ENCODE measurements at places on chromosomes 4 and X. TPM values are rescaled to one million over a fixed set of nuclear protein-coding genes. Genes with fewer than 3 reads are reported as not detected.

Gene GNL3L
- total RNA-seq = 24.6 TPM

Gene SATL1
- not detected for total RNA-seq

Gene ZNF732
- total RNA-seq = not detected

Gene ADGRG4
- not detected for total RNA-seq

Gene CAPN6
- 1.5 TPM for total RNA-seq

Gene MUC7
- total RNA-seq = not detected

Gene FGA
- total RNA-seq = not detected

Gene PAGE2
- not detected for total RNA-seq

Gene PRRG3
- 0.08 TPM for total RNA-seq

Gene CACNA1F
- 0.11 TPM for total RNA-seq

Gene TLR2
- total RNA-seq = 6.4 TPM

Gene RNF128
- total RNA-seq = 0.55 TPM

DNA sequence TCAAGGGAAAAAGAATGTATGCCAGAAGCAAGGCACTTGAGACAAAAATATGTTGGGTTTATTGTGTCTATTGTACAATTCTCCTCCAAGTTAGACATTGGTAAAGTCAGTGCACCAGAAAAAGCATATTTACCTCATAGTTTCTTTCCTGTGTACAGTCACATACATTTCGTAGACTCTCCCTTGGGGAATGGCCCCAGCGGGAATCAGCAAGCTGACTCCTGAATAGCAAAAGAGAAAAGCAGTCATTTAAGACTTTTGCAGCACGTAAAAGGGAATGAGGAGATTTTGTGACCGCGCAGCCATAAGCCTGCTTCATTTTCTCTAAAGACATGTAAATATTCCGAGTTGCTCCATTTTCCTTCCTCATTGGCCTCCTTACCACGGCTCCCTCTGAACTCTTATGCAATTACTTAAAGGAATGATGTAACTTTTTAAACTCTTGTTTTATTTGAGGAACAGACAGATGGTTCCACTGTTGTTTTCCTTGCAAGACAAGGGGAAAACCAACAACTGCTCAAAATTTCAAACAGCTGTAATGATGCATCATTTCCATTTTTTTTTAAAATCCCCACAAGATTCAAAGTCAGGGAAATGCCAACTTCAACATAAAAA is 332.7 kb downstream of the UNC5C start:
- DNase-seq = no peak

GRCh38 chr4:30837131-30837539 is 117.0 kb downstream of the PCDH7 start:
- no peak for DNase-seq

GRCh38 chr4:105351861-105352260 is 122.0 kb downstream of the PPA2 start:
- no peak for DNase-seq

DNA sequence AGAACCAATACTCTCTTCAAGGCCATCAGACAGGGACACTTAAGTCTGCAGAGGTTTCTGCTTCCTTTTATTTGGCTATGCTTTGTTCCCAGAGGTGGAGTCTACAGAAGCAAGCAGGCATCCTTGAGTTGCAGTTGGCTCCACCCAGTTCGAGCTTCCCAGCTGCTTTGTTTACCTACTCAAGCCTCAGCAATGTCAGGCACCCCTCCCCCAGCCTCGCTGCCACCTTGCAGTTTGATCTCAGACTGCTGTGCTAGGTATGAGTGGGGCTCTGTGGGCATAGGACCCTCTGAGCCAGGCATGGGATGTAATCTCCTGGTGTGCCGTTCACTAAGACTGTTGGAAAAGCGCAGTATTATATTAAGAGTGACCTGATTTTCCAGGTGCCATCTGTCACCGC is 12.6 kb upstream of the UGT2B15 start:
- DNase-seq = no peak

DNA sequence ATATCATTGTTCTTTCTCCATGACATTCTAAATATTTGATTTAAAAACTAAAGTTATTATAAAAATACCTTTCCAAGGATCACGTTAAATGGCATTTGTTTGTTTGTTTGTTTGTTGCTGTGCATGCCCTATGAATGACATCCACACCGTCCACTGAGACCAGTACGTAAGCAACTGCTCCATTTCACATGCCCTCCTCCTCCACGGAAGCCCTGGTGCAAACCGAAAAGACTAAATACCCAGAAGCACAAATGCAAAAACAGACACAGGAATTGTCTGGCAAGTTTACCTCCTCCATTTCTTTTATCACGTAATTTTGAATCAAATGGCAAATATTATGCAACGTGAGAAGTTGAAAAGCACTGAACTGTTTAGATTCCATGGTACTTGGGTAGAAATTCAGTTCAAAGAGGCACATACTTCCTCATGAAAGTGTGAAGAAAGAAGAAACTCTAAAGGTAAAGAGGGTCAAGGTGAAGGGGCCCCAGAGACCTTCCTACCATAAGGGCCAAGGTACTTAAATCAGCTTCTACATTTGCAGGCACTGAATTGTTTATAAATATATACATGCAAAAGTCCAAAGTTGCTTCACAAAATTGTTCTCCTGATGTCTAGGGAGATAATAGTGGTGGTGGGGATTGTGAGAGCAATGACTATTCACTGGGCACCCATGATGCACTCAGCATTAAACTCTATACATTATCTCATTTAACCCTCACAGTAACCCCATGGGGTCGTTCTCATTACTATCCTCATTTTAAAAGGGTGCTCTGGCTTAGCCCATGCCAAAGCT is 23.4 kb downstream of the IRF2 start:
- no peak for DNase-seq

- no peak for DNase-seq
These were observed 14.8 kb upstream of the GPRASP2 start for GRCh38 chrX:102697494-102697893.

- no peak for DNase-seq
These were observed 793.3 kb upstream of the MAGEB2 start for GRCh38 chrX:29422034-29422433.

- no peak for DNase-seq
These were observed 29.0 kb upstream of the ERVMER34-1 start for GRCh38 chr4:52780206-52780605.

GRCh38 chr4:147984778-147985138 is 252.9 kb downstream of the ARHGAP10 start:
- DNase-seq = no peak

- DNase-seq = no peak
These were observed 7.3 kb downstream of the VEGFD start for GRCh38 chrX:15376956-15377355.

DNA sequence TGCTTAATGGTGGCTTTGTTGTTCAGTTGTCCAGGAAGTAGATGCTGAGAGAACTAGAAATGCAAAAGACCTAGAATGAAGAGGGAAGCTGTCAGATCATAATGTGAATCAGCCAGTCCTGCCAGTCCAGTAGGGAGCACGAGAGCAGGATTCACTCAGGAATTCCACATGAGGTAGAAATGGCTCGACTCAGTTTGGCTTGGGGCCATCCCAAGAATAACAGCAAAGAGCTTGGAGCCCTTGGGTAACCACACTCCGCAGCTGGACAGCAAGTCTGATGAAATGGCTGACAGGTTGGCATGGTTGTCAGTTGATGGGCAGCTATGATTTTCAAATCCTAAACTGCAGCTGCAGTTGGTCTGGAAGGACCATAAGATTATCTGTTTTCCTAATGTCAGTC is 44.5 kb upstream of the WDR1 start:
- DNase-seq = no peak

DNA sequence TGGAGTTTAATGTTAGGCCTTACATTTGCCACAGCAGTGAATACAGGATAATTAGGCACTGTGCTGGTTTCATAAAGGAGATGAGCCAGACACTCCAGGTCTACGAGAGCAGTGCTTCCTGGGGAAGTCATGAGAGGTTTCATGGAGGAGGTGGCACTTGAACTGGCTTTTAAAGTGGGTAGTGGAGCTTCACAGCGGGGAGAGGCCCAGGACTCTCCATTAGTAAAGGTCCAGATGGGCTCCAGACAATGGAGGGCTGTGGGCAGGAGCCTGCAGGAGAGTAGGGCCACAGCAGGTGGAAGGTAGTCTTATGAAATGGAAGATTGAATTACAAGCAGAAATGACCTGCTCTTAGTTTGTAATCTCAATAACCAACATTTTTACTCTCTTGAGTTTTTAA is 29.0 kb downstream of the CLDN22 start:
- no peak for DNase-seq

- no peak for DNase-seq
These were observed 15.7 kb upstream of the AP1S2 start for GRCh38 chrX:15870310-15870709.

GRCh38 chr4:47551682-47552081 is 66.6 kb downstream of the ATP10D start:
- DNase-seq = no peak

- DNase-seq = no peak
These were observed 338.2 kb upstream of the GATB start for GRCh38 chr4:152099061-152099425.

- DNase-seq = no peak
These were observed 308.1 kb downstream of the PTTG2 start for GRCh38 chr4:38268108-38268820.

GRCh38 chrX:53319614-53320542 is 38.5 kb upstream of the IQSEC2 start:
- no peak for DNase-seq

DNA sequence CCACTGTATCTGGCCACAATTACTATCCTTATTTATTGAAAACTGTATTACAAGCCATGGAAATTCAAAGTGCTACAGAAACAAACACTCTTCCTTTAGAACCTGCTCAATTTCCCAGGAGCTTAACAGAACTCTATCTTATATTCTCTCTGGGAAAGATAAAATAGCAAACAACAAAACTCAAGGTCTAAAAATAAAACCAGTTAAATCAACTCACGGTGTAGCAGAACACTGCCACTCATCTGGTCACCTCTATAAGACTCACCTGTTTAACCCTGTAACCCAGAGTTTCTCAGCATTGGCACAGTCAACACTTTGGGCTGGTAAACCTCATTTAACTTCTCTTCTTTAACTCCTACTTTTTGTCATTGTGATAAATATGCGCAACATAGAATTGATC is 348.9 kb downstream of the DCHS2 start:
- no peak for DNase-seq

GRCh38 chr4:87995435-87995834 is 12.0 kb upstream of the PKD2 start:
- DNase-seq = no peak

DNA sequence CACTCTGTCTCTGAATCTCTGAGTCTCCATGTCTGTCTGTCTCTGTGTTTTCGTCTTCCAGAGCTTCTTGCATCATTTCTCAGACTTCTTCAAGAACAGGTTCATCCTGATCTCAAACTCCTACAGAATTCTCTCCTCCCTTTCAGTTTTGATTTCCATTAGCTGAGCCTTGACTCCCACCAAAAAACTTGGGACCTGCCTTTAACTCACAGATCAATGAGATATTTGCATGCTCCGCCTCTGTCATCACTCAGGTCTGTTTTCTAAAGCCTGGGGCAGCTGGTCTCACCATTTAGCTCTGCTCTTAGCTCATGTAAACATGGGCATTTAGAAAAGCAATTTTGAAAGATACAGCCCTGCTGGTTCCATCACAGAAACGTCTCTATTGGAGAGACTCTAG is 8.6 kb downstream of the DAPP1 start:
- DNase-seq = no peak

GRCh38 chr4:71604785-71605184 is 179.1 kb downstream of the GC start:
- no peak for DNase-seq

- DNase-seq = no peak
These were observed 5.2 kb downstream of the SPATA4 start for GRCh38 chr4:176189891-176190795.

DNA sequence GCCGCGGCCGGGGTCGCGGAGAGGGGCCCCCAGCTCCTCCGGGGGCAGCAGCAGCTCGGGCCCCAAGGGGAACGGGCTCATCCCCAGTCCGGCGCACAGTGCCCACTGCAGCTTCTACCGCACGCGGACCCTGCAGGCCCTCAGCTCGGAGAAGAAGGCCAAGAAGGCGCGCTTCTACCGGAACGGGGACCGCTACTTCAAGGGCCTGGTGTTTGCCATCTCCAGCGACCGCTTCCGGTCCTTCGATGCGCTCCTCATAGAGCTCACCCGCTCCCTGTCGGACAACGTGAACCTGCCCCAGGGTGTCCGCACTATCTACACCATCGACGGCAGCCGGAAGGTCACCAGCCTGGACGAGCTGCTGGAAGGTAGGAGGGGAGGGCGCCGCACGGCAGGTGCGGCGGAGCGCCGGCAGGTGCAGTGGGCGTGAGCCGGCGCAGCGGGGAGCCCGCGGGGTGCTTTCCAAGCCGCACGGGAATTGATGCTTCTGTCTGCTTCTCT is 886 bp downstream of the DCLK2 start:
- no peak for DNase-seq

- DNase-seq = no peak
These were observed 306.1 kb upstream of the EMCN start for GRCh38 chr4:100823993-100824323.

DNA sequence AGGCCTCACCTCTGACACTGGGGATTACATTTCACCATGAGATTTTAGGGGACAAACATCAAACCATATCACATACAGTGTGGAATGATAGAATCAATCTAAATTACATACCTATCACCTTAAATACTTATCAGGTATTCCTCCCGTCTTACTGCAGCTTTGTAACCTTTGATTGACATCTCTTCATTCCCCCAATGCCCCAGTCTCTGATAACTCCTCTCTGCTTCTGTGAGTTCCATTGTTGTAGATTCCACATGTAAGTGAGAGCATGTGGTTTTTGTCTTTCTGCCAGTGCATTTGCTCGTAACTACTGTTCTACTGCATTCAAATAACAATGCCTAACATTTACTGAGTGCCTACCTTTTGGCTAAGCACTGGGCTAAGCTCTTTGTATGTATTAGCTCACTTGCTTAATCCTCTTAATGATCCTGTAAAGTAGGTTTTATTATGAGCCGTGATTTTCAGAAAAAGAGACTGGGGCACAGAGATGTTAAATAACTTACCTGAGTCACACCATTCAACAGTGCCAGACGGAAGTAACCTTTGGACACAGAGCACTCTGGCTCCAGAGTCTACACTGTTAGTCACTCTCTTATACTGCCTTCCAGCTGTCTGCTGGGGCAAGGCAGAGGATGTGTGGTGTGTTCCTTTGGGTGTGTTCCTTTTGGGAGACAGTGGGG is 63.7 kb upstream of the ESX1 start:
- DNase-seq = no peak

DNA sequence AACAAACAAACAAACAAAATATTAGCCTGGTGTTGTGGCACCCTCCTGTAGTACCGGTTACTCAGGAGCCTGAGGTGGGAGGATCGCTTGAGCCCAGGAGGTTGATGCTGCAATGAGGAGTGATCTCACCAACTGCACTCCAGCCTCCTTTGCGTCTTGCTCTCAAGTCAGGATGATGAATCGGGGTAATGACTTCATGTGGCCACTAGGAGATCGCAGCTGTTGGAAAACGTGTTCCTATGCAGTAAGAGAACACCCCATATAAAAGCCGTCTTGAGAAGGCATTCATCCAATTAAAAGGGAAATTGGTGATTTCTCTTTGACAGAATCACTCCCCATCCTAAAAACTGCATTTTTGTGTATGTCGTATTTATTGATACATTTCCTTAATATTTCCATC is 6.9 kb downstream of the CCNB3 start:
- no peak for DNase-seq
